Pancreas (tissue), 10 donors: ENCODE measurements at places on chromosomes 5 and 9. TPM values are rescaled to one million over a fixed set of nuclear protein-coding genes. Genes with fewer than 3 reads are reported as not detected.

- no peak for DNase-seq
Observed at GRCh38 chr9:95645992-95646391, 129.2 kb upstream of the PTCH1 start.

DNA sequence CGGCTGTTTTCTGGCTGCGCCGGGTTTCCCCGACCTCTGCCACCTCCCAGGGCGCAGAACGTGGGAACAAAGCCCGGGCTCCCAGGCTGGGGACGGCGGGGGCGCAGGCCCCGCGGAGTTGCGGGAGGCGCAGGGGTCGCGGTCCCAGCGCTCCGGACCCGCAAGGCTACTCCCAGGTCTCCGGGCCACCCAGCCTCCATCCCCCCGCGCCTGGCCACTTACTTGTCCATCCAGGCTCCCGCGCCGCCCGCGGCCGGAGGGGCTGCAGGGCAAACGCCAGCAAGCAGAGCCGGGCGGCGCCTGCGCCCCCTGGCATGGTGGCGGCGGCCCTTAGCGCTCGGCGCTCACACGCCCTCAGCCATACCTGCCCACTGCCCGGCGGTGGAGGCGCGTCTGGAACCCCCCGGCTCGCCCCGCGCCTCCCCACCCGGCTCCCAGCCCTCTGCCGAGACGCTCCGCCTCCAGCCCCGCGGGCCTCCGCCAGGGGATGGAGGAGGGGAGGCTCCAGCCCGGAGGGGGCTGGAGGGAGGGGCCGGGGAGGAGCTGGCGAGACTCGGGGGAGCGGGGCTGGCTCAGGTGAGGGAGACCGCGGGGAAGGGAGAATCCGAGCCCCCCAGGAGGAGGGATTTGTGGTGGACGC lies at the start of gene ADAM19:
TSS of gene ADAM19 (minus strand) at position 395 of the 640 bp plus-strand sequence. CDS start at position 316, 79 bp downstream.
- DNase-seq: peak; percentile 73

GRCh38 chr5:171705036-171705435 lies 80.6 kb upstream of the SMIM23 start:
- no peak for DNase-seq

Gene NMUR2
- not detected for total RNA-seq

Gene GLDC
- 0.60 TPM for total RNA-seq
